ENCODE measurements at places on chromosomes 11 and 22. TPM values are rescaled to one million over a fixed set of nuclear protein-coding genes. Genes with fewer than 3 reads are reported as not detected.

The NRGN gene
- not detected for total RNA-seq

GRCh38 chr11:95084509-95084908 is 5.1 kb upstream of the ENDOD1 start:
- DNase-seq: peak; percentile 95

DNA sequence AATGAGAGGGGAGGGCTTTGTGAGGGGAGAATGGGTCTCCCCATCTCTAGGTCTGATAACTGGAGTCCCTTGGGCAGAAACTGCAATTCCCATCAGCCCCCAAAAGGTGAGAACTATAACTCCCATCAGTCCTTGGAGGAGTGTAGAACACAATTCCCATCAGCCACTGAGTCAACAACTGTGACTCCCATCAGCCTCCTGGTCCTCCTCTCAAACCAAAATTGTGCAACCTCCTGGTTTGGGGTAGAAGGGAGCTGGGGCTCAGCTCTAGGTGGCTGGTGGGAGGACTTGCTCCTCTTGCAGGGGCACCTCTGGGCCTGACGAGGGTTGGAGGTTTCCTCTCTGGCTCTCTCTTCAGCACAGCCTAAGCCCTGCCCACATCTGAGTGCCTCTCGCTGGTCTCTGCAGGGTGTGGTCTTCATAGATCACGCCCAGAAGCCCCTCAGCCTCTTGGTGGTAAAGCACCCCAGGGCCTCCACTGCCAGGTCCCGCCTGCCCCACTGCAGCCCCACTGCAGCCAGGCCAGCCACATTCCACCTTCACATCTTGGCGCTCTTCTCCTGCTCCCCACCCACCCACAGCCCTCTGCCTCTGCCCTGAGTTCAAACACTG is 18.5 kb downstream of the SLC22A12 start:
- DNase-seq: no peak

- no peak for DNase-seq
These were observed 10.1 kb upstream of the DCPS start for GRCh38 chr11:126293726-126294125.

GRCh38 chr11:3202305-3202704 is 16.3 kb downstream of the MRGPRG start:
- DNase-seq: no peak

DNA sequence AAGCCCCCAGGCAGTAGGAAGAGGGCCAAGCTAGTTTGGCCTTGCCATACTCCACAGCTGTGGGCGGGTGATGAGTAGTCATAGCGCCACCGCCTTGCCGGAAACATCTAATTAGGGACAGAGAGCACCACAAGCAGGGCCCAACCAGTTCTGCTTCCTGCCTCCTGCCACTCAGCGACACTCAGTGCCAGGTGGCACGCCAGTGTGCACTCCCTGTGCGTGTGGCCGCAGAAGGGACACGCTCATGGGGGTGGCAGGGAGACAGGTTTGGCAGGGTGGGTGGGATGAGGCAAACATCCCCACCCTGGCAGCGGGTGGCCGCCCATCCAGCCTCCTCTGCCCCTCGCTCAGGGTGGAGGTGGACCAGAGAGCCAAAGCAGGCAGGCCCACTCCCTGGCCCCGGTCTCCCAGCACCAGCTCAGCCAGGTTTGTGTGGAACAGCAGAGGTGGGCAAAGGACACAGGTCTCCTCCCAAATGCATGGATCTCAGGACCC is 4.9 kb downstream of the OVOL1 start:
- DNase-seq: no peak

Measured in bronchial epithelial cell (primary cell).